ENCODE measurements at places on chromosomes 7 and 10.

GRCh38 chr7:105219771-105220160 lies 169.0 kb downstream of the SRPK2 start:
- peak; percentile 64 for DNase-seq

DNA sequence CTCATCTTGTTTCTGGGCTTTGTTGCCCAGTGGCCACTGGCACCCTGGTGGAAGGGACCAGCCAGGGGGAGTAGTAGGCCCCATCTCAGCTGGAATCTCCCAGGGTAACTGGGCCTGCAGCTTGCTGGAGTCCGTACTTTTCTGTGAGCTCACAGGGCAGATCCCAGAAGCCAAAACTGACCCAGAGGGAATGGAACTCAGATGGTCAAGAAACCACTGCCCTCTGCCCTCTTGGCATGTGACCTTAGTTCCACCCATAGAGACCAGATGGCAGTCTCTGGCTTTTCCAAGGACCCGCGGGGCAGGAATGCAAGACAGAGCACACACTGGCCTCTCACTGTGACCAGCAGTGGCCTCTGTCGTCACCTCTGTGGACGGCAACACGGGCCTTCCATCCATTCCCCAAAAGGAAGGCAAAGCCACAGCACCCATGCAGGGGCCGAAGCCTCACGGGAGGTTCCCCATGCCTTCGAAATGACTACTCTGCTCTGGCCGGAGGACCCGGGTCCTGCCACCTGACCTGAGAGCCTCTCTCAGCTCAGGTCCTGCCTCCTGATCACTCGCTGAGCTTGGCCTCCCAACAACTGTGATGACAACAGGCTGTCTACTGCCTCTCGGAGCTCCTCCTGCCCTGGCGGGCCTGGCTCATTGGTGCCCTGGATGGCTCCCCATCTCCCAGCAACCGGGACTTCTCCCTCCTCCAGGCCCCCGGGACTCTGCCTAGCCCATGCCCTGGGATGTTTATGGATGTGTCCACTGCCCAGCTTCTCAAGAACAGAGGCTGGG lies 29.9 kb downstream of the MYL10 start:
- no peak for DNase-seq

DNA sequence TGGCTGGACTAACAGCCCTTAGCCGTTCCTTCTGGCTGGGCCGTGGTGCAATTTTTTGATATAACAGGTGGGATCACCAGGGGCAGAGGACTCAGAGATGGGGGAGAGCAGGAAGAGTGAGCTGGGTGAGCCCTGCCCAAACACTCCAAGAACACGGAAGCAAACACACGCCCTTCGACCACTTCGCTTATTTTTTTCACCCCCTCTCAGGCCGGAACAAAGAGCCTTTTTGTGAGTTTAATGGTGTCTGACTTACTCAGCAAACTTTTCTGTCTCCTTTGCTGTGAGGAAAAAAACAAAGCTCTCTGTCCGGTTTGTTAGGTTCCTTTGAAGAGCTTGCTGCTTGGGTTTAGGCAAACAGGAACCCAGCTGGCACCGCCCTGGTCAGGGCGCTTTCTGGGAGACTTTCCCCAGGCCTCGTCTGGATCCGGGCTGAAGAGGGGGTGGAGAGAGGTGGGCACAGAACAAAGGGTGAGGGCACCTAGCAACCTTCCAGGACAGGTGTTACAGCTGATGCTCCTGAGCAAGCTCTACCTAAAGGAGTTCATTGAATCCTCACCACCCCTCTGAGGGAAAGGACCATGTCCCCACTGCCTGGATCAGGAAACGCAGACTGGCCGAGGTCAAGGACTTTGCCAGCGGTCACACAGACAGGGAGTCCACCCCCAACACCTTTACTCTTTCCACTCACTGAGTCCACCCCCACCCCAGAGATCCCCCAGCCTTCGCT lies 23.3 kb downstream of the CALML3 start:
- no peak for DNase-seq

GRCh38 chr7:134176037-134176350 lies 48.9 kb downstream of the LRGUK start:
- no peak for DNase-seq

GRCh38 chr10:32046151-32046550 lies 10.1 kb downstream of the KIF5B start:
- DNase-seq = no peak

DNA sequence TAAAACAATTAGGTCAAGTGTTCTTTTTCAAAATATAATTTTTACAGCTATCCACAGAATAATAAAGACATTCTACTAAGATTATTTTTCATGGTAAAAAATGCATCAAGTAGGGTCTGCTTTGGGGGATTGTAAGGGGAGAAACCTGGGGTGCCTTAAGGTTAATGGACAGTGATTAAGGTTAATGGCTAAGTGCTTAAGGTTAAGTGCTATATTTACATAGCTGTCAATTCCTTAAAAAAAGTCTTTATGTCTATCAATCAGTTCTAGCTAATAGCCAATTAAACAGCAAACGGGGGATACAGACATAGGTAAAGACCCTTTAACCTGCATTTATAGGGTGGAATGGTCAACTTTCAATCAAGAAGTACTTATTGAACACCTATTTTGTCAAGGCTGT lies 284.5 kb upstream of the SEMA3A start:
- no peak for DNase-seq

DNA sequence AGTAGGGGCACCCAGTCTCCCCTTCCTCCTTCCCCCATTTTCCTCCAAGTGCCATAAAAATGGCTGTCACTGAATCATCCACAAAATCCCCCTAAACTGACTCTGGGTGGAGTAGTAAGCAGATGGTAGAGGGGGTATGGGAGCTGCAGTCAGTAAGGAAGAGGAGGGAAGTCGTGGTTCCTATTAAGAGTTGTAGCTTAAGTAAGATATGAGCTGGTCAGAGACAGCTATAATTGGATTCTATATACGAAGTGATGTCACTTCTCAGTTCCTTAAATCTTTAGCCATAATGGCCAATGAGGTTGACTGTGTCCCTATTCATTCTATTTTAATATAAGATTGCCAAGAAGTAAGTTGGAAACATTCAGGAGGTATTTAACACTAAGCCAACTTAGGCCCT lies 131.7 kb downstream of the SLC16A9 start:
- DNase-seq = no peak

GRCh38 chr10:31947144-31947926 lies 18.7 kb upstream of the ARHGAP12 start:
- DNase-seq = peak; percentile 85

DNA sequence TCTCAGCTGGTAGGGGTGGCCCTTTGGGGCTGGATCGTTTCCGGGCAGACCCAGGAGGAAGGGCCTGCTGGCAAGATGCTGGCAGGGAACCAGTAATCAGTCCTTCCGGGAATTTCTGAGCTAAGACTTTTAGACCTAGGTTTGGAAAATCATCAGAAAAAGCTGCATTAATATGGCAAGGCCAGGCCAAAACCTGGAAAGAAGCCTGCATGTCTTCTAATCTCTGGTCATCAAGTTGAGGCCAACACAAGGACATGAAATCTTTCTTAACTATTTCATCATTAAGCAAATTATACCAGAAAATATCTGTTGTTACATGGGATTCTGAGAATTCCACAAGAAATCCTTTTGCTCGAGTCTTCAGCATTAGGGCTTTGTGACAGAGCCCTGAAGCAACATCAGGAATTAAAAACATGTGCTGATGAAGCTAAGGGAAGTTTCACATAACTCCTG lies 19.9 kb downstream of the CPA1 start:
- DNase-seq = peak; percentile 50

DNA sequence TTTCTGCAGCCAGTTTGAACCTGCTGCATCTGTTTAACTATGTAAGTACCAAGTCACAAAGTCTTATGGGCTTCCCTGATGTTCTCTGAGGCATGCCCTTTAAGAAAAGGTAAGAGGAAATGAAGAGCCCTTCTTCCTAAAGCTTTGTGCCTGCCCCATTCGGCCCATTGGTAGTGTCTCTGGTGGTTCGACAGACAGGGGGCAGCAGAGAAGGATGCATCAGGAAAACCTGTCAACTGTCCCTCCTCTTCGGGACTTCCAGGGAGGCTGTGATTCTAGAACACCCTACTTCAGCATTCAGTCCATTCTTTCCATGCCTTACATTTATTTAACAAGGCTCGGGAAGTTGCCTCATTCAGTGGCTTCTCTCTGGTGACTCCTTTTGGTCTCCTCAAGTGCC lies 1.9 kb upstream of the SFRP4 start:
- no peak for DNase-seq

GRCh38 chr7:131057794-131058070 lies 269.9 kb upstream of the MKLN1 start:
- no peak for DNase-seq

DNA sequence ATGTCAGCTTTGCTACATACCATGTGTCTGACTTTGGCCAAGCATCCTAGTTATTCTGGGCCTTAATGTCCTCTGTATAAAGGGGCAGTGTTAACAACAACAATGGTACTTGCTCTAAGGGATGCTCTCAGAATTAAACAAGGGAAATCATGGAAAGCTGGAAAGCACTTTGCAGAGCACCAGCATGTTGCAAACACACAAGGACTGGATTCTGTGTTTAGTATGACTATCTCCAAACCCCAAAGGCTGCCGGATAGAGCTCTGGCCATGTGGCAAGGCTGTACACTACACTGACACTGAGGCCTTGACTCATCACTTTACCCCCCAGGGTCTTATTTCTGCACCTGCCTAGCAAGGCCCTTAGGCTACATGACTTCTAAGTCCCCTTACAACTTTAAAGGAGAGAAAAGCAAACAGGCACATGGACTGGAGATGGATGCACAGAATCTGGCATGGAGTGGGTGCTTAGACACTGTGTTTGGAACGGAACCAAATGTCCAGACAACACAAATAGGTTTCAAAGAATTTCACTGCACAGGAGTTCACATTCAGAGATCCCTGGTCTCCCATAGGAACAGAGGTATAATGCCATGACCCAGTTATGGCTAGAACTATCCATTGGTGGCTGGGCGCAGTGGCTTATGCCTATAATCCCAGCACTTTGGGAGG lies 74.6 kb downstream of the FAM13C start:
- DNase-seq = no peak

DNA sequence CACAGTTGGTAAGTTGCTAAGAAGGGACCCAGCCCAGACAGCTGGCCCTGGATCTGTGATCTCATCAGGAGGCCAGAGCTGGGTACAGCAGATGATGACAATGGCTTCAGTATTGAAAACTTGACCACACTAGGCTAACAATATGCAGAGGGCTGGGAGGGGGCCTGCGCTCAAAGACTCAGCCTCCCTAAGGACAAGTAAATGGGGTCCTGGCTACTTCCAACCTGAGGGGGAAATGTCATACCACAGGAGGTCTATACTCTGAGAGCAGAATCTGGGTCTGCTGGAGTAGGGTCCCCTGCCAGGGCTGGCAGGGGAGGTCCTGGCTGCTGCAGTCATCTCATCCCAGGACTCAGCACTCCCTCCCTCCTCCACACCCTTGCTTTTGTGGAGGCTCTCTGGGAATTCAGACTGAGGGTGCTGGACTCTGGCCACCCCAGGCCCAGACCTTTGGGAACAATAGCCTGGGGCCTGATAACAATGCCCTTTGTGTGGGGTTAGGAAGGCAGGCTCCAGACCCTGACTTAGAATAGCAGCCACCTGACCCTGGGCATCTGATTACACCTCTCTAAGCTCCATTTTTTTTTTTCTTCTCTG lies 1.4 kb downstream of the FXYD4 start:
- no peak for DNase-seq

- peak; percentile 60 for DNase-seq
Observed at GRCh38 chr10:122981066-122981464, 864 bp downstream of the PSTK start.

- no peak for DNase-seq
Observed at GRCh38 chr10:132861116-132861691, 75.3 kb upstream of the NKX6-2 start.

DNA sequence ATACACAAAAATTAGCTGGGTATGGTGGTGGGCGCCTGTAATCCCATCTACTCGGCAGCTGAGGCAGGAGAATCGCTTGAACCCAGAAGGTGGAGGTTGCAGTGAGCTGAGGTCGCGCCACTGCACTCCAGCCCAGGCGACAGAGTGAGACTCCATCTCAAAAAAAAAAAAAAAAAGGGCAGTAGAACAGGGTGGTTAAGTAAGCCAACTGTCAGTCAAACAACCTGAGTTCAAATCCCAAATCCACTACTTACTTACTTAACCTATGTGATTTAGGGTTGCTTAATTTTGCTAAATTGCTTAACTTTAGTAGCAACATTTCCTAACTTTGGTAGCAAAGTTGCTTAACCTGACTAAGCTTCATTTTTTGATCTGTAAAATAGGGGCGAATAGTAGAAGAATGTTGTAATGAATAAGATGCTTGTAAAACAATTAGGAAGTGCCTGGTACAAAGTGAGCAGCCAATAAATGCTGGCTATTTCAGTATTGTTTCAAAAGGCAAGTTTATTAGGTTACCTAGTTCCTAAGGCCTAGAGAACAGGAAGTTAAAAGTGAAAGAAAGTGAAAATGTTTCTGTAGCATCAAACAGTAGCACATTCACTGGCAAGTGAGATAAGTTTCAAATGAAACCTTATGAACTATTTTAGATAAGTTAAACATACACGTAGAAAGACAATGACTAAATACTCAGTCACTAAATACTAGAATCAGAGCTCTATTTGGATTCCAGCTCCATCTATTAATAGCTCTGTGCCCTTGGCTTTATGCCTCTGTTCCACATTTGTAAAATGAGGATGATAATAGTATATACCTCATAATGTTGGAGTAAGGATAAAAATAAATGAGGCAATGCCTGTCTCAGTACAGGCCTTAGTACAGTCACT lies 64.3 kb downstream of the HOXA1 start:
- DNase-seq = peak; percentile 70
